ENCODE measurements at places on chromosomes 13 and 19. TPM values are rescaled to one million over a fixed set of nuclear protein-coding genes. Genes with fewer than 3 reads are reported as not detected.

- no peaks in the 10 kb centered on the region for H3K36me3 ChIP-seq
- no peak overlapping the region for H3K4me3 ChIP-seq
- no peaks in the 10 kb centered on the region for H3K27me3 ChIP-seq
- no peak overlapping the region for H3K27ac ChIP-seq
- DNase-seq: no peak
Observed at GRCh38 chr13:111943229-111943795, 123.6 kb upstream of the SOX1 start.

GRCh38 chr13:91896547-91896946 lies 498.1 kb downstream of the GPC5 start:
- no peaks in the 10 kb centered on the region for H3K27me3 ChIP-seq
- no peaks in the 10 kb centered on the region for H3K36me3 ChIP-seq
- no peak for DNase-seq
- H3K27ac ChIP-seq: no peak overlapping the region
- no peak overlapping the region for H3K4me3 ChIP-seq
- no peaks in the 10 kb centered on the region for H3K4me1 ChIP-seq

- H3K27ac ChIP-seq: no peak overlapping the region
- H3K4me1 ChIP-seq: no peaks in the 10 kb centered on the region
- no peaks in the 10 kb centered on the region for H3K36me3 ChIP-seq
- H3K4me3 ChIP-seq: no peak overlapping the region
Observed at GRCh38 chr13:63983366-63983765, 2567.7 kb upstream of the PCDH20 start.

DNA sequence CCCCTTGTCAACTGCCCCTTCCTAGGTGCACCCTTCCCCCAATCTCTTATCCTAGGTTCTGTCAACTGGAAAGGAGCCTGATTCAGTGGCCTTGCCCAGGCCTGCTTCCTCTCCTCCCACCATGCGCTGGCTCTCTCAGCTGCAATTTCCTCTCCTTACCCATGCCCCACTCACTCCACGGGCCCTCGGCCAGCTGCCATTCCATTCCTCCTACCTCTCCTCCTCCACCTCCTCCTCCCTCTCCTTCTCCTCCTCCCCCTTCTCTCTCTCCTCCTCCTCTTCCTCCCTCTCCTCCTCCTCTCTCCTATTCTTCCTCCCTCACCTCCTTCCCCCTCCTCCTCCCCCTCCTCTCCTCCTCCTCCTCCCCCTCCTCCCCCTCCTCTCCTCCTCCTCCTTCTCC lies 9.6 kb upstream of the TIMM44 start:
- no peak for DNase-seq
- H3K4me3 ChIP-seq: no peak overlapping the region
- 0 out of 2 replicates have a peak, but pooled peaks cover under 1% of the 10 kb centered on the region for H3K36me3 ChIP-seq

DNA sequence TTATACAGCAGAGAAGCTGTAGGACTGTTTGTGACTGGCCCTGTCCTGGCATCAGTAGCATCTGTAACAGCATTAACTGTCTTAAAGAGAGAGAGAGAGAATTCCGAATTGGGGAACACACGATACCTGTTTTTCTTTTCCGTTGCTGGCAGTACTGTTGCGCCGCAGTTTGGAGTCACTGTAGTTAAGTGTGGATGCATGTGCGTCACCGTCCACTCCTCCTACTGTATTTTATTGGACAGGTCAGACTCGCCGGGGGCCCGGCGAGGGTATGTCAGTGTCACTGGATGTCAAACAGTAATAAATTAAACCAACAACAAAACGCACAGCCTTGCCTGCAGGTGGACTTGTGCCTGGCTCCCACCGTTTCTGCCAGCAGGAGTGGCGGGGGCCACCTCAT lies 27.3 kb upstream of the LDLR start:
- no peak overlapping the region for H3K27ac ChIP-seq
- H3K4me1 ChIP-seq: no peaks in the 10 kb centered on the region
- DNase-seq: no peak
- no peaks in the 10 kb centered on the region for H3K27me3 ChIP-seq

DNA sequence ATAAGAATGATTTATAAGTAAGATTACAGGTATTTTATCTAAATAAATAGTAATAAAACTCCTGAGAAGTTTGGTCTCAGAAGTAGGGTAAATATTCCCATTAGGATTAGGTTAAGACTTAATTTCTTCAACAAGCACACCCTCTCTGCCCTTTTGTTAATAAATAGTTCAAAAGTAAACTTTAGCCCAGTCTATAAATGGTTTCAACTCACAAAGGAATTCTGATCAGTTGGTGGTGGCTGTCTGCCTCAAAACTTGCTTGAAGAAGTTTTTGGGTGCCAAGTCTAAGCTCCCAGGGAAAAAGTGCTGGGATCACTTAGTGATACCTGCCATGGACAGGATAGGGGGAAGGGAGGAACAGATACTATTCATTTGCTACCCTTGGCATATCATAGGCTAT lies 22.9 kb downstream of the MBNL2 start:
- H3K4me1 ChIP-seq: peaks cover 41% of the 10 kb centered on the region
- H3K4me3 ChIP-seq: no peak overlapping the region
- H3K36me3 ChIP-seq: no peaks in the 10 kb centered on the region
- no peak overlapping the region for H3K27ac ChIP-seq
- no peak for DNase-seq

- H3K4me1 ChIP-seq: no peaks in the 10 kb centered on the region
- no peaks in the 10 kb centered on the region for H3K36me3 ChIP-seq
- DNase-seq: no peak
- no peaks in the 10 kb centered on the region for H3K27me3 ChIP-seq
- H3K27ac ChIP-seq: no peak overlapping the region
- no peak overlapping the region for H3K4me3 ChIP-seq
Observed at GRCh38 chr13:33717775-33718174, 100.2 kb upstream of the RFC3 start.

DNA sequence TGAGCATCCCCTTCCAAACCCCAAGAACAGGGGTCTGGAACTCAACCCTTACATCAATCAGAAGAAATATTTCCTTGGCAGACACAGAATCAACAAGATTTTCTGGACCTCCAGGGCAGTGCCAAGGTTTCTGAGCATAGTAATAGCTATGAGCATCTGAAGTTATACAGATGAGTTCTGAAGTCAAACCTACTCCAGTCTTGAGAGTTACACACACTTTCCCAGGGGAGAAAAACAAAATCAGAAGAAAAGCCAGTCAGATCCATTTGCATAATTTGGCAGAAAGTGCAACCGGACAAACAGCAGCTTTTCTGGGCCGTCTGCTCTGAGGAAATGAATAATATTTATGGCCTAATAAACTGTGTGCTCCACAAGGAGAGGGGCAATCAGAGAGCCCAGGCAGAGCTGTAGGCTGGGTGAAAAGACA lies 93.1 kb downstream of the KL start:
- H3K27ac ChIP-seq: no peak overlapping the region
- no peak for DNase-seq
- no peaks in the 10 kb centered on the region for H3K4me1 ChIP-seq
- no peak overlapping the region for H3K4me3 ChIP-seq

GRCh38 chr13:20446900-20447299 lies 78.8 kb downstream of the CRYL1 start:
- peaks cover 8% of the 10 kb centered on the region for H3K4me1 ChIP-seq
- H3K27me3 ChIP-seq: no peaks in the 10 kb centered on the region
- no peaks in the 10 kb centered on the region for H3K36me3 ChIP-seq
- no peak for DNase-seq

DNA sequence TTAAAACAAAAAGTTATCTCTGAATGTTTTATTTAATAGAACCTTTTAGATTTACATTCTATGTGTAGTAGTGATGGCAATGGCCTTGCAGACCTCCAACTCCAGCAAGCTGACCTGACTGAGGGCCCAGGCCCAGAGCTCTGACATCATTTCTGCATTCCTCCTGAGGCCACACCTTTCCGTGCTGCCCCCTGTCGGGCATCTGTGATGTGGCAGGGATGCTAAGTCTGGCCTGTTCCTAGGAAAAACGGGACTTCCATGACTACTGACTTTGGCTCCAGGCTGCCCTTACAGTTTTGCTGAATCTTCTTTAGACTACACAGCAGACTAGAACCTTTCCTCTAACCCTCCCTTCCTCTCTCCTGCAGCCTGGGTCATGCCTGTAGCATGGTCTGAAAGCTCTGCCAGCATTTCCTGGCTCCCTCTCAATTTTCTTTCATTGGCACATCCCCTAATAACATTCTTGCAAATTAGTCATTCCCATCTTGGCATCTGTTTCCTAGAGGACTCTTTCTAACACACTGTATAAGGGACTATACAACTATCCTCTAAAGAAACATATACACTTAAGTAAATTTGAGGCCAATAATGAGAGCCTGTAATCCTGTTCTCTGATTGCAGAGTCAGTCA lies 249.1 kb downstream of the GPC5 start:
- H3K4me3 ChIP-seq: no peak overlapping the region
- H3K27ac ChIP-seq: no peak overlapping the region
- H3K27me3 ChIP-seq: no peaks in the 10 kb centered on the region
- no peaks in the 10 kb centered on the region for H3K36me3 ChIP-seq
- H3K4me1 ChIP-seq: no peaks in the 10 kb centered on the region

DNA sequence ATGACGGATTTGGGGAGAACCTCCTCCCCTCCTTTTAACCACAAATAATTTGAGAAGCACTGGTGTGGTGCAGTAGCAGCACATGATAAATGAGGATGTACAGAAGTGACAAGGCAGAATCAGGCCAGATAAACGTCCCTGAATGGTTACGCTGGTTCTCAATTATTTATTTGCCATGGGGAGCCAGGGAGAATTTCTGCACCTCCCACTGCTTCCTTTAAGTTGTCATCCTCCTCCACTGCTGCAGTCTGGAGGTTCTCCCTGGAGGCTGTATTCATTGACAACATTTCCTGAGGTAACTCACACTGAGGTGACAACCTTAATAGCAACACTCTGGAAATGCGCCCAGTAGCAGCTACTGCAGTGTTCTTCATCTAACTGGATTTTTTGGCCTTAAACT lies 308.9 kb upstream of the SLITRK1 start:
- H3K4me3 ChIP-seq: no peak overlapping the region
- H3K4me1 ChIP-seq: no peaks in the 10 kb centered on the region
- no peaks in the 10 kb centered on the region for H3K27me3 ChIP-seq
- DNase-seq: no peak

- peak; percentile 87 for DNase-seq
- peaks cover 11% of the 10 kb centered on the region for H3K4me1 ChIP-seq
- no peaks in the 10 kb centered on the region for H3K27me3 ChIP-seq
- peak overlapping the region; percentile 92 for H3K27ac ChIP-seq
- peak overlapping the region; percentile 88 for H3K4me3 ChIP-seq
Observed at GRCh38 chr19:1104311-1105007, 665 bp downstream of the GPX4 start.

The PSG4 gene
- not detected for total RNA-seq

The SLAIN1 gene
- 65.8 TPM for total RNA-seq

The ZNF8 gene
- 30.3 TPM for total RNA-seq

The SLC25A41 gene
- total RNA-seq: not detected

The CDC42EP5 gene
- 0.35 TPM for total RNA-seq

The PALM gene
- total RNA-seq: 26.1 TPM

The CCDC70 gene
- not detected for total RNA-seq
